ENCODE measurements at places on chromosomes 3 and 15. TPM values are rescaled to one million over a fixed set of nuclear protein-coding genes. Genes with fewer than 3 reads are reported as not detected.

Gene FBN1
- 0.91 TPM for total RNA-seq

Gene ROBO2
- not detected for total RNA-seq

Gene SNX22
- total RNA-seq: 0.77 TPM

Gene RBP2
- not detected for total RNA-seq

Gene IL12A
- total RNA-seq: not detected

Gene TRPC1
- 3.4 TPM for total RNA-seq

Gene PML
- total RNA-seq: 67.4 TPM

Gene FOXL2NB
- not detected for total RNA-seq

DNA sequence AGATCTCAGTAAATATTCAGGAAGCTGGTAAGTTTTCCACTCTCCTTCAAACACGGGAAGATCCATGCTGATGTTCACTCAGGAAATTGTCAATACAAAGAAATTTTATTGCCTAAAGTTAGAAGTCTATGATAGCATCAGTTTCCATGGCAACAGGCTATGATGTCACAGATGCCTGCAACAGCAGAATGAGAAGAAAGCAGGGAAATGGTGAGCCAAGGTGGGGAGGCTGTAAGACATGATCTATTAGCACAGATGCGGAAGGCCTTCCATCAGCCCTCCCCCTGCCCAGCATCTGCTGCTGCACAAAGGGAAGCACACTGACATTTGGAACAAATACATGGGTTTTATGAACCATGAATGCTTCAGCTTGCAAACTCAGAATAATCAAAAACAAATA is 28.6 kb downstream of the EPHB1 start:
- no peak for ATAC-seq

DNA sequence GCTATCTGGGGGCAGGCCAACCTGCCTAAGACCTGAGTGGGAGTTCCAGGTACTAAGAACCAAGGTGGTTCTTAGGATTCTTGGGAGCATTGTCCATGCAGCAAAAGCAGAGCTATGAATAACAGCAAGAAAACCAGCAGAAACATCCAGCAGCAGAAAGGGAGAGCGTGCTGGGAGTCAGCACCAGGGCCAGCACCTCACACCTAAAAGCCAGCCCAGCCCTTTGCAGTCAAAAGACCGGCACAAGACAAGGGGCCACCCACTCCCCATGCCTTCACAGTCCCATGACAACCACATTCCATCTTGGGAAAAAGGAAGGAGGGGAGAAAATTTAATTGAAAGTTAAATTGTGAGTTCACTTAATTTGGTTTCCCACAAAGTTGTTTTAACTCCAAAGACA is 364.9 kb downstream of the AGBL1 start:
- ATAC-seq: no peak

- ATAC-seq: no peak
These were observed 59.7 kb upstream of the TMEM108 start for GRCh38 chr3:132978464-132978863.

DNA sequence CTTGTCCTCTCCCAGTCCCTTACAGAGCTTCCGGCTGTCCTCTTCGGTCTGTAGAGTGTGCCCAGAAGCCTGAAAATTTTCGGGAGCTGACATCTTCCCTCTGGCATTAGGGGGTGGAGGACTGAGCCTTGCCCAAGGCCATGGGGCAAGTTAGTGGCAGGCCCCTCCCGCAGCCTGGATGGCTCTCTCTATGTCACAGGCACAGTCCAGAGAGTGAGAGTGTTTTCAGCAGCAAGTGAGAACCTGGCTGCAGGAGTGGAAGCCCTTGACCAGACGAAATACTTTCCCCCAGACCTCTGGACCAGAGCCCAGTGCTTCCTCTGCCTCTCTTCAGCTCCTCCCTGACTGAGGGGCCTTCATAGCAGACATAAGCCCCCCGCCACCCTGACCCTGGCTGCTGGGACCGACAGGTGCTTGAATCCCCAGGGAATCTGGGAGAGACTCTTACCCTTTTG is 50.5 kb upstream of the SEC22A start:
- no peak for ATAC-seq

GRCh38 chr3:81585056-81585455 is 176.4 kb downstream of the GBE1 start:
- no peak for ATAC-seq

DNA sequence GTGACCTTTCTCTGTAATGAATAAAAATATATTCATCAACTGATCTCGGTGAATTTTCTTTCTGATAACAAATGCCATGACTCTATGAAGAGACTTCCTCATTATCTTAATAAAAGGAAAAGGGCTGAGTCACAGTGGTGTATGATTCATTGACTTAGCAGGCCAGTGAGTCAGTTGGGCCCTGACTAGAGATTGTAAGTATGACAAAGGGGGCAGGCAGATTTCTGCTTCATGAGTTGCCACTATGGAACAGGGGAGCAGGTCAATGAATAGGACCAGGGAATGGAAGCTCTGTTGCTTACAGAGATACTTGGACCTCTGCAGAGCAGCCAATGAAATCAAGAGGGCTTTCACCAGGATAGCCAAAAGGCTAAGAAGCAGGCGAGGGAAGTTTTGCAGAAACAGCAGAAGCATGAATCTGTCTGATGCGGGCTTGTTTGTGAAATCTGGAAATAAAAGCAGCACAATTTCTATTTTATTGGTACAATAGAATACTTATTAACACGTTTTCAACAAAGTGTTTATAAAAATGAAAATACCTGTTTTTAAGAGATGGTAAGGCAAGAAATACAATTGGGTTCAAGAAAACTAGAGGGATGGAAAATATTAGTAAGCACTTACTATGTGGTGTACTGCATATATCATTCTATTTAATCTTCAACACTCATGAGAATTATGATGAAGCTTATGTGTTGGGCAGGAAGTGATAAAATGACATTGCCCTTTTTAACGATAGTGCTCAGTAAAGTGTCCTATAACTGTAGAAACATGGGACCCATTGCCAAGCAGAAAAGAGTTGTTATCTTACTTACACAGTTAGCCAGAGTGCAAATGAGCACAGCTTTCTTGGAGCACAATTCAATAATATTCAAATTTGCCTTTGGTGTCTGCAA is 169.8 kb upstream of the MYRIP start:
- peak; percentile 89 for ATAC-seq

- peak; percentile 88 for ATAC-seq
These were observed 143.4 kb downstream of the PDCD6IP start for GRCh38 chr3:33941804-33942203.

GRCh38 chr3:138282836-138283235 is 46.8 kb downstream of the NME9 start:
- ATAC-seq: no peak

- no peak for ATAC-seq
These were observed 88.4 kb downstream of the APBA2 start for GRCh38 chr15:28974142-28974541.

DNA sequence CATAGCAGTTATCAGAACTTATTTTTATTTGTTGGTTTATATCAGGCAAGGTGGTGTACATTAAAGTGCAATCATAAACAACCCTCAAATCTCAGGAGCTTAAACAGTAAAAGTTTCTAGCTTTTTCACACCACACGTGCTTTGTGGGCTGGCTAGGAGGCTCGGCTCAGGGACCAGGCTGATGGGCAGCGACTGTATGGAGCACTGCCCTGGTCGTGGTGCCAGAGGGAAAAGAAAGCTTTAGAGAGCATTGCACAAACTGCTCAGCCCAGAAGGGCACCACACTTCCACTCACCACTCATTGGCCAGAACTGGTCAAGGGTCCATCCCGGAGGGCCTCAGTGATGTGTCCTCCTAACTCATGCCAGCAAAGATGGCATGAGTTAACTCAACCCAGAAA is 123.2 kb downstream of the AQP9 start:
- ATAC-seq: no peak

DNA sequence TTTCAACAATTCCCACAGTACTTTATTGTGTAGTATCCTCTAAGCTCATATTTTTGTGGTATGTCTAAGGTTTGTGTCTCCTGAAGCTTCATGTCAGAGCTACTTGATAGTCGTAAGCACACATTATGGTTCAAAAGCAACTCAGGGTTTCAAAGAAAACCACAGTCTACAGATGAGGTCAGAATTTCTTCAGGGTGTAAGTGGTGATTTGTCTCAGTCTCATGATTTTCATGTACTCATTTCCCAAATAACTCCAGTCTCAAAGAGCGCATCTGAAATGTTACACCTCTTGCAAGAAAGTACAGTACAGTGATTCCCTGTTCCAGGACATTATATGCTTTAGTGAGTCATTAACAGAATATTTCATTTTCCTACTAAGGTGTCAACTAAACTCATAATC is 47.5 kb upstream of the SSR3 start:
- peak; percentile 84 for ATAC-seq

DNA sequence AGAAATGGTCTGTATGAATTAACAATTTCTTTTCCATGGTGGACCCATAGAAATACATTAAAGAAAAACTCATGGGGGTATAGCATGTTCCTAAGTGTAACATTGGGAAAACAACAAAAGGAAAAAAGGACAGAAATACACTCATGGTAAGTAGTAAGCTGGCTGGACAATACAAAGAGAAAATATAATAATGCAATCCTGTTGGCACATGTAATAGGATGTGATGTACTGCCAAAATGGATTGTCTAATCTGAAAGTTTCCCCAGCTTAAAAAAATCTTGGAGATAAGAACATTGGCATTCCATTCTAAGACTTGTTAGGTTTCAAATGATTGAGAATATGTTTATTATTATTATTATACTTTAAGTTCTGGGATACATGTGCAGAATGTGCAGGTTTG is 128.1 kb downstream of the MBNL1 start:
- ATAC-seq: no peak

DNA sequence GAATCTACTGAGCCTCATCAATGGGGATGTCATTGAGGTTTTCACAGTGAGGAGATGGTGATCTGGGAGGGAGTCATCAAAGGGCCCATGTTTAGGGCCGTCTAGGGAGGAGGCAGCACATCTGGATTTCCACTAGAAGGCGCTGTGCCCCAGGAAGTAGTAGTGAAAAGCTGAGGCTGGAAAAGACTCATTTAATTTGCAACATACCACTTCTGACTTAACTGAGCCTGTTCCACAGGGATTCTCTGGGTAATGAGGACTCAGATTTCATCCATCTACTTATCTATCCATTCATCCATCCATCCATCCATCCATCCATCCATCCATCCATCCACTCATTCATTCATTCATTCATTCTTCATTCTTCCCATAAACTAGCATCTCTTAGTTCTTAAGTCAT is 17.4 kb upstream of the SHF start:
- peak; percentile 62 for ATAC-seq

- peak; percentile 73 for ATAC-seq
These were observed 710 bp upstream of the CLK3 start for GRCh38 chr15:74614744-74615507.

- no peak for ATAC-seq
These were observed 612.8 kb upstream of the AGTR1 start for GRCh38 chr3:148084931-148085330.

DNA sequence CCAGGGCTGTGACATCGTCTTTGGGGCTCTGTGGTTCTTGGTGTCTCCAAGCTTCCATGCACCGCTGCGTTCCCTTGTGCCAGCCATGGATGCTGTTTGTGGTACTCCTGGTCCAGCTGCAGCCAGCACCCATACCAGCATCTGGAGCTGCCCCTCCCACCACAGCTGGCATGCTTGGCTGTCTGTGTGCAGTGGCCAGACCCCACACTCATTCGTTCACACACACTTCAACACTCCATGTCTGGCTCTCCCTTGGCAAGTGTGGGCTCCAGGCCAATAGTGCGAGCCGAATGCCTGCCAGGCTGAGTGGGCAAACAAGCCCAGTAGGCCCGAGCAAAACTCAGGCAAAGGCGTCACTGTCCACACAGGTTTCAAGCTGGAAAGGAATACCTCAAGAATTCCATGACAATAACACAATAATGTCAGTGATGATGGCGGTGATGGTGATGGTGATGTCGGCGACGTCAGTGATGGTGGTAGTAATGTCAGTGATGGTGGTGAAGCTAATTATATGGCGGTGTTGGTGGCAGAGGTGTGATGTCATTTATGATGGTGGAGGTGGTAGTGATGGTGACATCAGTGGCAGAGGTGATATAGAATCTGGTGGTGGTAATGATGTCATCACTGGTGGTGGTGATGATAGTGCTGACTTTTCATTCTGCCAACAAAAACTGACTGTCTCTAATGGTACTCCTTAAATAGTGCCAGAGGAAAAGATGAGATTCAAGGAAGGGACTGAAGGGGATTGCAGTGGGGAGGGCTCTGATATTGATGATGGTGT is 19.3 kb downstream of the TBC1D21 start:
- ATAC-seq: peak; percentile 4

- ATAC-seq: peak; percentile 44
These were observed 224.9 kb upstream of the TOPAZ1 start for GRCh38 chr3:44016818-44017217.

DNA sequence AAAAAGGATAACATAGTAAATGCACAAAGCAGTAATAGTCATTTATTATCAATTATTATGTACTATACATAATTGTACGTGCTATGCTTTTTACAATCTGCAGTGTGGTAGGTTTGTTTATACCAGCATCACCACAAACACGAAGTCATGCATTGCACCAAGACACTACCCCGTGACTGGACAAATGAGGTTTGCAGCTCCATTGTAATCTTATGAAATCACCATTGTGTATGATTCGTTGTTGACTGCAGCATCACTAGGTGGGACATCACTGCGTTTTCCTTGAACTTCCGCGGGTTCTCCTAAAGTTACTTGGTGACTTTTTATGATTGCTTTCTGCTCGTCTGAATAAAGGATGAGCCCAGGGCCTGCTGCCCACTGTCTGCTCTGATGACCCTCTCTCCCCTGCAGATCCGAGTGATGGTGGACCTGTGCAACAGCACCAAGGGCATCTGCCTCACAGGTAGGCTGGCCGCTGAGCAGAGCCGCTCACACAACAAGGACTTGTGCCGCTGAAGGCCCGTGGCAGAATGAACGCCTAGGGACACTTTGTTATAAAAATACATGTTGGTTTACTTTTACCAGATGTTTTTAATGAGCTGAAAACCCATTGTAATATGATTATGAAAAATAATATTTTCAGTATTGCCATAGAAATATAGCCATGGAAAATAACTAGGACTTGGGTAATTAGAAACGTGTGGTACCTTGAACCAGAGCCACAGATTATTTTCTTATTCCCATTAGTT is 35.8 kb downstream of the GLDN start:
- ATAC-seq: no peak

DNA sequence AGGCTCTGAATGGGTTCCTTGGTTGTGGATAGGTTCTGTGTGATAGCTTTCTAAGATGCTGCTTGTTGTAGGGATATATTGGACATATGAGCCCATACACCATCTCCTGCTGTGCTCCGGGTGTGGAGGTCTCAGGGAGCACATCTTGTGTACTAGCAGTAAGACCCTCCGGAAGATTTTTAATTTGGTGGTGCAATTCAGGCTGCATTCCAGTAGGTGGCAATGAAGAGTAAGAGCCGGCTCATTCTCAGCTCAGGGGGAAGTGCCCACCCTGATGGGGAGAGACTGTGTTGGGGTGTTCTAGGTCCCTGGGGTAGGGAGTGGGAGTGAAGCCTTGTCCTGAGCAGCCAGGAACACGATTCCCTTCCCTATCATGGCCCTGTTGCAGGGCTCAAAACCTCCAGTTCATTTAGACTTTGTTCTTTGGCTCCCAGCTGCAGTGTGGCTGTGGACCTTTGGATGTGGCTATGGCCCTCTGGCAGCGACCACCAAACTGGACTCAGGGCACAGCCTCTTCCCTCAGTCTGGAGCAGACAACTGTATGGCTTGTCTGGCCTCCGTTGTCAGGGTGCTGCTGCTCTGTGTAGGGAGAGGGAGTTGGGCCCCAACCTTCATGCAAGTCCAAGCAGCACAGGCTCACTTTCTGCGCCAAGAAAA is 104.7 kb downstream of the UNC13C start:
- no peak for ATAC-seq

- ATAC-seq: no peak
These were observed 294.0 kb upstream of the ATP10A start for GRCh38 chr15:26157081-26157480.

GRCh38 chr3:148880681-148881080 is 15.6 kb downstream of the CPA3 start:
- no peak for ATAC-seq

All from activated T-helper 17 cell treated with anti-CD3 and anti-CD28 coated beads, Interleukin-2, amount 50 U/mL, for 72 hours (primary cell).